ENCODE measurements at places on chromosomes 13 and 19.

GRCh38 chr19:45640849-45641273 lies 1.7 kb upstream of the EML2 start:
- peak; percentile 84 for DNase-seq

DNA sequence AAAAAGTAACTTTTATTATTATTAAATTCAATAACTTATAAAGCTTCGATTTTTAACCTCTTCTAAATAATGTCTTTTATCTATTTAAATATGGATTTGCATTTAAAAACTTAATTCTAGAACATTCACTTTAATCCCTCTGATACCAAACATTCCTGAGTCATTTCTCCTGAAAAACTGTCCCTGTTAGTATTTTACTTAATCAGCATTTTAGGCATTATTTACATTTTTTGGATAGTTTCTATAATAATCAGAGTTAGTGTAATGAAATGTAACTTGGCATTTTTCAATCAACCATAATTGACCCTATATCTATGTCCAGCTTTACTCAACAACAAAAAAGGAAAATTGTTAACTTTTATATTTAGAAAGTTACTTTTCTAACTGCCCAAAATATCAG lies 428.1 kb downstream of the PCDH17 start:
- no peak for DNase-seq

- peak; percentile 23 for DNase-seq
These were observed 13.1 kb upstream of the MEDAG start for GRCh38 chr13:30892966-30893365.

- no peak for DNase-seq
These were observed 18.3 kb downstream of the ATP4B start for GRCh38 chr13:113639616-113640262.

- no peak for DNase-seq
These were observed 389.3 kb downstream of the FGF9 start for GRCh38 chr13:22060187-22060586.

GRCh38 chr19:43489310-43489709 lies 15.2 kb downstream of the PHLDB3 start:
- no peak for DNase-seq

DNA sequence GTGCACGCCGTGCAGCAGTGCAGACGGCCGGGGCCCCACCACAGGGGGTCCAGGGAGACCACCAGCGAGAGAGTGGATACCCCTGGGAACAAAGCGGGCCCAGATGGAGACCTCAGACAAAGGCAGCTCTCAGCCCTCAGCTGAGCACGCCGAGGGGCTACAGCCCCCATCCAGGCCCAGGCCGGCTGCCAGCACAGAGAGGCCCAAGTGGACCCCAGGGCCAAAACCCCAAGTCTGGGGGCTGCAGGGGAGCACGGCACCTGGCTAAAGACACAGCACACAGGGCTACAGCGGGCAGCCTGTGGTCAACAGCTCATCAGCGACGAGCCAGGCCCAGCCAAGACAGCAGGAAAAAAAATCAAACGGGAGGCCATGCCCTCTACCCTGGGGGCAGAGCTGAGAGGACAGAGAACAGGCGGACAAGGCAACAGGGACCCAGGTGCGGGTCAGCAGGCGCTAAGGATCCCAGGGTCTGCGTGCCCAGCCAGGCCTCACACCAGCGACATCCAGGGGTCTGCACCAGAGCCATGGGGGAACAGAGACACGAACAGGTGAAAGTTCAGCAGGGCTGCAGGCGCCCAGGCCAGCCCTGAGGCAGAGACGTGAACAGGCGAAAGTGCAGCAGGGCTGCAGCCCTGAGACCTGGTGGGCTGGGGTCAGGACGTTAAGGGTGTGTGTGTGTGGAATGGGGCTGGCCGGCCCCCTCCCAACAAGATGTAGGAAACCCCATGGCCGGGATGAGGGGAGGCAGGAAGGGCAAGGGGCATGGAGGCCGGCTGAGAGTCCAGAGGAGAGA lies 34.3 kb downstream of the RASA3 start:
- no peak for DNase-seq

GRCh38 chr13:91155512-91156114 lies 191.9 kb upstream of the MIR17HG start:
- peak; percentile 45 for DNase-seq

DNA sequence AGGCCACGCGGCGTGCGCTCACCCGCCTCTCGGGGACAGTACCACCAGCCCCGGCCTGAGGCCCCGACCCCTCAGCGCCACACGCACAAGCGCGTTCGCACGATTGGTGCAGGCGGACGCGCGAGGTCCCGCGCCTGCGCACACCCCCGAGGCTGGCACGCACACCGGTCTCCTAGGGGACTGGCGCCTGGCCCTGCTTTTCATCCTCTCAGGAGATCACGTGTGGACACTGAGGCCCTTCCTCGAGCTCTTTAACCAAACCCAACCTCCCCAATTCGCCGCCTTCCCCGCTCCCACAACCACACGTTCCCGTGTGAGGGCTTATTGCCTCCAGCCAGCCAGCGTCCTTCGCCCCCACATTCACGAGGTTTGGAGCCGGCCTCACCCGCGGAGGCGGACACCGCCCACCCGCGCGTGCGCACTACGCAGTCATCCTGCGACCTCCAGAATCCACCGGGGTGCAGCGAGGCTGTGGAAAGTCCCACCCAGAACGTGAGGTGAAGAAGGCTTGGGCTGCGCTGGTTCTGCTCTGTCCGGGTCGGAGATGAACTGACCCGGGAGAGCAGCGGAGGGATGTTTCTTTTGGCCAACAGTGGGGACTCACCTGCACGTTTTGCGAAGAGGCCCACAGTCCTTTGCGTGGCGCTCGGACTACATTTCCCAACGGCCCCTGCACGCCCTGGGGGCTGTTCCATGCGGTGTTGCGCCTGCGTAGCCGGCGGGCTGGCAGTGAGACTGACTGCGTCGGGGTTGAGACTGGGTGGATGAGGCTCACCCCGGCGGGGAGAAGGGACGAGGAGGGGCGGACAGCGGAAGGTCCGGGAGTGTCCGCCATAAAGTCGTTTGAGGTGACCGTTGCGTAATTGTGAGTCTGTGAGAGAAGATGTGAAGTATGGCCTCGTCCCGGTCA lies 539 bp upstream of the ZNF667 start:
- peak; percentile 96 for DNase-seq

DNA sequence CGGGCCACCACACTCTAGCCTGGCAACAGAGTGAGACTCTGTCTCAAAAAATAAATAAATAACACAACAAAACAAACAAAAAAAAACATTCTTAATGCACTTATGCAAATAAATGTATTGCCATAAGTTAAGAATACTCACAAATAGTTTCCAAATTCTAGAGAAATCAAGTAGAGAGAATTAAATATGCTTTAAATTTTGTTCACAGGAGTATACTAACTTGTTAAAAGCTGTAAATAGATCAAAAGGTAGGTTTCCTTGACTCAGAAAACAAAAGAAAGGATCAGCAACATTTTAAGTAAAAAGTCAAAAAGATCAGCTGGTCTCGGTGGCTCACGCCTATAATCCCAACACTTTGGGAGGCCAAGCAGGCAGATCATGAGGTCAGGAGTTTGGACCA lies 50.5 kb upstream of the ZNF429 start:
- no peak for DNase-seq

GRCh38 chr13:101875091-101875490 lies 422.6 kb downstream of the ITGBL1 start:
- no peak for DNase-seq

Measured in epithelial cell of esophagus (primary cell).